ENCODE measurements at places on chromosomes 5 and 9.

DNA sequence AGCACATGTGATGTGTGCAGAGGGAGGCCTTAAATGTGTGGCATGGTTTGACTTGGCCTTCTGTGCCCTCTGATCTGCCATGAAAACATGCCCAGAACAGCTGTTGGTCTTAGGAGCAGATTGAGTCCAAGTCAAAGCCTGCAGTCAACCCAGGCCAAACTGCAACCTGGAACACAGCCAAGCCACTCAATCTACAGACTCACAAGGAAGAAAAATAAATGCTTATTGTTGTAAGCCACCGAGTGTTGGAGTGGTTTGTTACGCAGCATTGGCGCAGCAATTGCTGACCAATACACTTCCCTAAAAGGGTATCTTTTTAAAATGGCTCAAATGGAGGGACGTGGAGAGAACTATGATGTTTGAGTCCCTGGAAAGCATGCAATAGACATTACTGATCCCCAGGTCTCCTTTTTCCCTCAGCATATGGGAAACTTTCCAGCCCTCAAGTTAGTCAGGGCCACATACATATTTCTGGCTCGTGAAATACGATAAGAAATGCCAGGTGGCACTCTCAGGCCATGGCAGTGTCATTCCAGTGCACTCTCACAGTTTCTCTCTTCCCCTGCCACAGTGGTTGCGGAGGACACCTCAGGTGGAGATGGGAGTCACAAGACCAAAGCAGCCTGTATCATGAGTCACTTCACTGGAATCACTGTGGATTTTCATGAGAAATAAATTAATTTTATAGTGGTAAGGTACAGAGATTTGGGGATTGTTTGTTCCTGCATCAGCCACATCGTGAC lies 168.0 kb upstream of the ZNF618 start:
- no peaks in the 10 kb centered on the region for H3K27me3 ChIP-seq
- DNase-seq, result no peak
- no peak overlapping the region for H3K4me3 ChIP-seq
- no peaks in the 10 kb centered on the region for H3K36me3 ChIP-seq
- no peak overlapping the region for H3K27ac ChIP-seq

- DNase-seq, result no peak
- no peak overlapping the region for H3K27ac ChIP-seq
- no peaks in the 10 kb centered on the region for H3K27me3 ChIP-seq
- no peaks in the 10 kb centered on the region for H3K4me1 ChIP-seq
- no peaks in the 10 kb centered on the region for H3K36me3 ChIP-seq
- H3K4me3 ChIP-seq, result no peak overlapping the region
Measured at GRCh38 chr5:53276825-53277224, 167.3 kb upstream of the MOCS2 start.

- no peaks in the 10 kb centered on the region for H3K4me1 ChIP-seq
- H3K27ac ChIP-seq, result no peak overlapping the region
- DNase-seq, result no peak
- no peaks in the 10 kb centered on the region for H3K27me3 ChIP-seq
- H3K36me3 ChIP-seq, result no peaks in the 10 kb centered on the region
- H3K4me3 ChIP-seq, result no peak overlapping the region
Measured at GRCh38 chr5:104456122-104456521, 893.5 kb upstream of the NUDT12 start.

- no peak overlapping the region for H3K27ac ChIP-seq
- DNase-seq, result no peak
Measured at GRCh38 chr5:145587710-145588109, 247.4 kb downstream of the PRELID2 start.

GRCh38 chr9:19901586-19901985 lies 112.7 kb upstream of the SLC24A2 start:
- no peaks in the 10 kb centered on the region for H3K4me1 ChIP-seq
- H3K27ac ChIP-seq, result no peak overlapping the region
- H3K4me3 ChIP-seq, result no peak overlapping the region
- no peaks in the 10 kb centered on the region for H3K36me3 ChIP-seq
- peak; percentile 75 for DNase-seq

DNA sequence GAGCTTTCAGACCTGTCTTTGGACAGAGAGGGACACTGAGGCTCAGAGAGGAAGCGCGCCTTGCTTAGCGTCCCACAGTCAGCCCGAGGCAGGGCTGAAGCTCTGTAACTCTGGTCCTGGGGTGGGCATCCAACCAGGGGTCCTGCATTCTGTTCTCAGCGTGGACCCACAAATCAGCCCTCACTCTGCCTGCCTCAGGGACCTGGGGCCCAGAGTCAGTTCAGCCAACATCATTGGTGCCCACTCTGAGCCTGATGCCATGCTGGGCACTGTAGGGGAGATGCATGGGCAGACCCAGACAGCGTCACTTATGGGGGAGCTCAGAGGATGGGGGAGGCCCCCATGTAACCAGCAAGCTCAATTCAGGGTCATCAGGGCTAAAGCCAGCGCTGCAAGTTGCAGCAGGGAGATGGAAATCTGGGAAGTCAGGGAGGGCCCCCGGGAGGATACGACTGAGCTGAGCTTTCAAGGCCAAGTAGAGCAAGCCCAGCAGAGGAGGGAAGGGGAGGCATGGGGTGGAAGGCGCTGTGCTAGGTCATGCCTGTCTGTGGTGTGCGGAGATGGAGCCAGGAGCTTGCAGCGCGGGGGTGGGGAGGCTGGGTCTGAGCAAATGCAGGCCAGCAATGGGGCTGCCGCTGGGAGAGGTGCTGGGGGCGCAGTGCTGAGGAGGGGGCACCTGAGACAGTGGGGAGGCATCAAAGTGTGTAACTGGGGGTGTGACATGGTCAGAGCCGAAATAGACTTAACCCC lies 21.1 kb downstream of the CORO2A start:
- no peaks in the 10 kb centered on the region for H3K36me3 ChIP-seq
- H3K27ac ChIP-seq, result no peak overlapping the region
- peaks cover 6% of the 10 kb centered on the region for H3K4me1 ChIP-seq
- no peaks in the 10 kb centered on the region for H3K27me3 ChIP-seq

- H3K27me3 ChIP-seq, result no peaks in the 10 kb centered on the region
- no peak overlapping the region for H3K27ac ChIP-seq
- no peaks in the 10 kb centered on the region for H3K36me3 ChIP-seq
Measured at GRCh38 chr5:133902511-133903118, 65.8 kb downstream of the C5orf15 start.

- H3K4me1 ChIP-seq, result no peaks in the 10 kb centered on the region
- H3K4me3 ChIP-seq, result no peak overlapping the region
Measured at GRCh38 chr9:102428305-102428704, 566.8 kb upstream of the CYLC2 start.

GRCh38 chr9:131670247-131671132 lies 69.4 kb downstream of the RAPGEF1 start:
- no peak for DNase-seq
- H3K36me3 ChIP-seq, result no peaks in the 10 kb centered on the region
- no peak overlapping the region for H3K27ac ChIP-seq

DNA sequence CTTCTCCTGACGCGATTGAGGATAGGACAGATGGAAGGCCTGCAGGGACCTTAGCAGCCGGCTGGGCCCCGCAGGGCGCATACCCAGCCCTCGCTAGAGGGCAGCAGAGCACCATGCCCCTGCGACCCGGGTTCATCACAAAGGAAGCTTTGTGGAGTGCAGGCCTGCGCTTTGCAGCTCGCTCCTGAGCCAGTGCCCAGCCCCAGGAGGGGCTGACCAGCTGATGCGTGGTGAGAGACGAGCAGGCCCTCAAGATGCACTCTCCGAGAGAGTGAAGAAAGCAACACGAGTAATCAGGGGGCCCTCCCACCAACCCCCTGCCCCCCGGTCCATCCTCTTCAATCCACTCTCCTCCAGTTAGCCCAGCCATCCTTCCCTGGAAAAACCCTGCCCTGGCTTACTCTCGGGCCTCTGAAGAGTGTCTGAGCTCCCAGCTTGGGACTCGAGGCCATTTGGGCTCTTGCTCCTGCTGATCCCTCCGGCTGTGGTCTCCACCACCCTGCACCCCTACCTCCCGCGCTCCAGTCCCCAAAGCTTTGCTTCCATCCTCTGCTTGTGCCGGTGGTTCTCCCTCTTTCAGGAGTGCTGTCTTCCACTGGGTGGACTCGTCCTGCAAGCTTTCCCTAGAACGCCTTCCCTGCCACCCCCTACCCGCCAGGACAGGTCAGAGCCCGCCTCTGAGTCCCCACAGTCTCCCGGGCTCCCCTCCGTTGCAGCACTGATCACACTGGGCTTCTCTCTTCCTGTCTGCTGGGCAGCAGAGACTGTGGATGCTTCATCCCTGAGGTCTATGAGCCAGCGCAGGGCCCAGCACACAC lies 9.1 kb upstream of the KIF12 start:
- H3K4me1 ChIP-seq, result no peaks in the 10 kb centered on the region
- H3K27me3 ChIP-seq, result no peaks in the 10 kb centered on the region
- no peaks in the 10 kb centered on the region for H3K36me3 ChIP-seq
- no peak overlapping the region for H3K4me3 ChIP-seq
- H3K27ac ChIP-seq, result no peak overlapping the region

- no peak overlapping the region for H3K27ac ChIP-seq
- H3K4me1 ChIP-seq, result no peaks in the 10 kb centered on the region
- H3K4me3 ChIP-seq, result no peak overlapping the region
- no peak for DNase-seq
- no peaks in the 10 kb centered on the region for H3K36me3 ChIP-seq
Measured at GRCh38 chr5:172494630-172495505, 40.5 kb upstream of the SH3PXD2B start.

- no peak overlapping the region for H3K27ac ChIP-seq
- H3K36me3 ChIP-seq, result peaks cover 5% of the 10 kb centered on the region
- no peak overlapping the region for H3K4me3 ChIP-seq
- no peak for DNase-seq
- H3K4me1 ChIP-seq, result peaks cover 30% of the 10 kb centered on the region
- H3K27me3 ChIP-seq, result no peaks in the 10 kb centered on the region
Measured at GRCh38 chr5:151153766-151154272, 3.8 kb downstream of the ANXA6 start.

GRCh38 chr9:115198001-115198400 lies 80.0 kb upstream of the TNC start:
- no peak overlapping the region for H3K27ac ChIP-seq
- H3K36me3 ChIP-seq, result no peaks in the 10 kb centered on the region
- H3K4me3 ChIP-seq, result no peak overlapping the region
- no peaks in the 10 kb centered on the region for H3K4me1 ChIP-seq

DNA sequence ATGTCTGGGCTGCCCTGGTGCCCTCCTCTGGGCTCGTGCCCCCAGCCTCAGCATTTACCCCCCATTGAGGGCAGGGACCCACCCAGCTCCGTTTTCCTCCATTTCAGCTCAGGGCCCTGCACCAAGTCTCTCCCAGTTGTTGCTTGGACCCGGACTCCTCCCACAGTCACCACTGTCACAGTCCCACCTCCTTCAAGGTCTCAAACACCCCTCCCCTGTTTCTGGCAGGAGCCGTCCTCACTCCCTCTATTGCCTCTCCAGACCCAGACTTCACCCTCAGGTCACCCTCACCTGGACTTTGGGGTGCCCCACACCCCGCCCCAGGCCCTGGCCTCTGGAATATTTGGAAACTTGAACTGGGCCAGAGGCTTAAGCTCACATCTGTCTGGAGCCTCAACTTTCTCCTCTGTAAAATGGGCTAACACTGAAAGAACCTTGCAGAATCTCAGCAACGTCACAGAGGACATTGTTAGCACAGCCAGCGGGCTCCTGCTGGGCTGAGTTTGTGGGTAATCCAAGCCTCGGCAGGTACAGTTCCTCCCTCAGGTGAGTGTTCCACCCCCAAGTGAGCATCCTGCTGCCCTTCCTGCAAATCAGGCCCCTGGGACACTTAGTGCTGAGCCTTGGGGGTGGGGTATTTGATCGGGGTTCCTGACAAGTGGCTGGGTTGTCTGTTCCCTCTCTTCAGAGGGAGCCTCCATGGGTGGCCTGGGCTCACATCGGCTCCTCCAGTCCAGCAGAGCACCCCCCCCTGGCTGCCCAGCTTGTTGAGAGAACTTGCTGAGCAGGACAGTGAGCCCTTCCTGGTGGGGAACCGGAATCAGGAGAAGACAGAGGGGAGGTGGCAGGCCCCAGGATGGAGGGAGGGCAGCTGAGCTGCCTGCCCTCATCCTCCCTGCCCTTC lies 130.1 kb downstream of the C9orf50 start:
- no peaks in the 10 kb centered on the region for H3K27me3 ChIP-seq
- H3K27ac ChIP-seq, result peak overlapping the region; percentile 92
- H3K4me3 ChIP-seq, result no peak overlapping the region
- H3K4me1 ChIP-seq, result peaks cover 4% of the 10 kb centered on the region
- no peak for DNase-seq

DNA sequence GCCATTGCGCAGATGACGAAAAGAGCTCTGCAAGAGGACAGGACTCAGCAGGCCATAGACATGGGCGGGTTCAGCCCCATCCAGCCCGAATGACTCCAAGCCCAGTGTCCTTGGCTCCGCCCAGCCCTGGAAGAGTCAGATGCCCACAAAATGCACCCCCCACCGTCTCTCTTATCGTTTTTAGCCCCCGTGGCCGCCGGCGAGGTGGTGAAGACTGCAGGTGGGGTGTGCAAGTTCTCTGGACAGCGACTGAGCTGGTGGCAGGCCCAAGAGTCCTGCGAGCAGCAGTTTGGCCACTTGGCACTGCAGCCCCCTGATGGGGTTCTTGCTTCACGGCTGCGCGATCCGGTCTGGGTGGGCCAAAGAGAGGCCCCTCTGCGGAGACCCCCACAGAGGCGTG lies 2.1 kb downstream of the ADGRD2 start:
- H3K27me3 ChIP-seq, result peaks cover 49% of the 10 kb centered on the region
- no peak overlapping the region for H3K27ac ChIP-seq
- H3K4me3 ChIP-seq, result no peak overlapping the region
- peaks cover 17% of the 10 kb centered on the region for H3K4me1 ChIP-seq

DNA sequence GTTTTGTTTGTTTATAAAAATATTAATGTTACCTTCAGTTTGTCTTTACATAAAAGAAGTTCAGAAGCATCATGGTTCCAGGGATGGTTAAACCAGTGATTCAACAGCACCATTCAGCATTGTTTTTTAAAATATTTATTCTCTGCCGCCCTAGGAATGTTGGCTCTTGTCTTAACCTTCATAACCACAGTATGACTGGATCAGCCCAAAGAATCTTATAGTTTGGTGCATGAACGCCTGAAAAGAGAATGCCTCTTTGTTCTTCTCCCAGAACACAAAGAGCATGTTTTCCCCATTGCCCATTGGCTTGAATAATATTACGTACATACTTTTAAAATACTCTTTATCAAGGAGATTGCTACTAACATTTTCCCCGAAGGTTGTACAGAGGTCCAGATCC lies 413.4 kb downstream of the ANXA1 start:
- no peaks in the 10 kb centered on the region for H3K36me3 ChIP-seq
- no peak overlapping the region for H3K4me3 ChIP-seq
- H3K27ac ChIP-seq, result no peak overlapping the region
- DNase-seq, result no peak
- no peaks in the 10 kb centered on the region for H3K4me1 ChIP-seq

DNA sequence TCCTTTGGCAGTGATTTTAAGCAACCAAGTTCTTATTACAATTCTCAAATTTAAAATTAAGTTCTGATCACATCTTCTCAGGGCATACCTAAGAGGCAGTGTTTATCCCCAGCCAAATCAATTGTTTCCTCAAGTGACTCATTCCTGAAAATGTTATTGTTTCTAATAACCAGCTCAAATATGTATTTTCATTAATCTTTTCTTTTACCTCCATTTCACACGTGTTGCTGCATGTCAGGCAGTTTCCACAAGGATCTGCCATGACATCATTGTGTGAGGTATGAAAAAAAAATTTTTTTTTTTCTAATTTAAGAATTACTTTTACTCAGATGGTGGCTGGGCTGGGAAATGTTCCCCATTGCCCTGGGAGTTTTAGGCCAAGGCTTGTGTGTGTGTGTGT lies 113.0 kb upstream of the NTRK2 start:
- no peaks in the 10 kb centered on the region for H3K4me1 ChIP-seq
- no peak overlapping the region for H3K4me3 ChIP-seq
- no peak overlapping the region for H3K27ac ChIP-seq

GRCh38 chr5:4653475-4653874 lies 486.7 kb upstream of the ADAMTS16 start:
- no peak for DNase-seq
- no peak overlapping the region for H3K27ac ChIP-seq
- no peaks in the 10 kb centered on the region for H3K36me3 ChIP-seq
- no peaks in the 10 kb centered on the region for H3K4me1 ChIP-seq

GRCh38 chr9:32497921-32498320 lies 28.1 kb downstream of the RIGI start:
- no peaks in the 10 kb centered on the region for H3K4me1 ChIP-seq
- no peak for DNase-seq
- H3K4me3 ChIP-seq, result no peak overlapping the region
